ENCODE measurements at places on chromosomes 13 and 19.

DNA sequence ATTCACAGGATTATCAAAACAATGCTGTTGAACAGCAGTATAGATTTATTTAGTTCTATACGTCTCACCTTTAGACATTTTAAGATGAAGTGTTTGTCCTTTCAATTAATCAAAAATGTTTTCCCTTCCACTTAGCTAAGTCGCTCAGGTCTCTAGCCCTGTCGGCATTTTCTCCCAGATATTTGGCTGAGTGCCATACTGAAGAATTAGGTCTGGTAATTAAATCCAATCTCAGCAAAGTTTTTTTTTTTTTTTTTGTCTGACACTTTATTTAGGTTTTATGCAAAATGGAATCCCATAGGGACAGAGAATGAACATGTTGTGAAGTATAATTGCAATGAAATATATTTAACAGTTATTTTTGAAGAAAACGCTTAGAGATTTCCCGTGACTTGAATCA, 44.1 kb downstream of the RFC3 start:
- DNase-seq: no peak

- no peak for DNase-seq
These were observed 19.3 kb downstream of the SAFB start for GRCh38 chr19:5642204-5642603.

GRCh38 chr13:74110053-74110452, 24.2 kb downstream of the KLF12 start:
- DNase-seq: no peak

DNA sequence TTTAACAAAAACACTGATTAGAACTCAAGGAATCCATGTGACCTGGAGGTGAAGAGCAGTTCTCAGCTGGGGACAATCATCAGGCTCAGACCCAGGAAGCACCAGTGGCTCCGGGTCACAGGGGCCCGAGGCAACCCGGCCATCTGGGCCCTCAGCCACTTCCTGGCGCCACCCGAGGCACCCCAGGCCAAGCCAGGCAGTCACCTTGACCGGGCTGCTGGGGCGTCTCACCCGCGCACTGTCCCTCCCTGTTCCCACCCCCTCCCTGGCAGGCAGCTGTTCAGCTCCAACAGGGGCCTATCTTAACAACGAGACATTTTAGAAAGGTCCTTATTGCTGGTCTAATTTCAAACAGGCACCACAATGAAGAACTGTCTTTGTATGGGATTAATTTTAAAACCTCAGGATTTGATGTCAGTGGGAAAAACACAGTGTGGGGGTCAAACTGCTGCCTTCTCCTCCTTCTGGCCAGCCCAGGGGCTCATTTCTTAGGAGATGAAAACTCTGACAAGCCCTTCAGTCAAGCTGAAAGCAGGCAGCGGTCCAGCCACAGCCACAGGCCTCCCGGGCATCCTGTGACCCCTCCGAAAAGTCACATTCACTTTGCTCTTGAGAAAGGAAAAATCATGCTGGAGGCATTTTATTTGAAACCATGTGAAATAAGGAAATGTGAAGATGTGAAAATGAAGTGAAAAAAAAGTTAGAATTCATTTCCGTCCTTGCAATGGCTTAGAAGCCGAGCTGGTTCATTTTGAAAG, 83.3 kb downstream of the KCTD15 start:
- DNase-seq: no peak

GRCh38 chr13:85709072-85709471, 90.1 kb downstream of the SLITRK6 start:
- DNase-seq: no peak

GRCh38 chr19:5189318-5189607, 151.3 kb downstream of the PTPRS start:
- no peak for DNase-seq

DNA sequence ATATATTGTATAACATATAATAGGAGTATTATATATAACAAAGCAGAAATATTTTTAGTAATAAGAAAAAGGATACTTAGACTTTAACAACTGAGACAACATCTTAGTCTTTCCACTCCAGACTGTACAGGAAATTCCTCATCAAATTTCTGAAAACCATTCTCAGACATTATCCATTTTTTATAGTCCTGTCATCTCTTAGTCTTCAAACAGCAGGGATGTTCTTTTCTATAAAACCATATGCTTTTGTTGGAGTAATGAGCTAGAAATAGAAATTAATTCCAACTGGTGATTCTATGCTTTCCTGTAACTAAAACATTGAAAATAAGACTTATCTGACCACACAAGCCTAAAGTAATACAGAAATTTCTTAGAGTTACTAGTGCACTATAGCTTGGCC, 82.2 kb upstream of the CSNK1A1L start:
- DNase-seq: no peak

DNA sequence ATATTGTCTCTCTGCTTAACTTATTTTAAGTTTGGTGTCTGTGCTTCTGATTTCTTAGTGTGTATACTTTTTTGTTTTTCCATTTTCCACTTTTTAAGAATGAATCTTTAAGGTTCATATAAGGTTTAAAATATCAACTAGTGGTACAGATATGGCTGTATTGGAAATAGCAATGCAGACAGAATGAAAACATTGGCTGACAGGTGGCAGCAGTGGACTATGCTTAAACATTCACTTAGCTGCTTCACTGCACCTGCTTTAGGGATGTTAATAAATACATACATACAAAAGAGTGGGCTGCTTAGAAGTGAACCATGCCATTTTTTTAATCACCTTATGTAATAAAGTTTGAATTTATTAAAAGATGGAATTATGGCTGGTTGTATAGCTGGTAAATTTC, 27.3 kb downstream of the TM9SF2 start:
- DNase-seq: no peak

DNA sequence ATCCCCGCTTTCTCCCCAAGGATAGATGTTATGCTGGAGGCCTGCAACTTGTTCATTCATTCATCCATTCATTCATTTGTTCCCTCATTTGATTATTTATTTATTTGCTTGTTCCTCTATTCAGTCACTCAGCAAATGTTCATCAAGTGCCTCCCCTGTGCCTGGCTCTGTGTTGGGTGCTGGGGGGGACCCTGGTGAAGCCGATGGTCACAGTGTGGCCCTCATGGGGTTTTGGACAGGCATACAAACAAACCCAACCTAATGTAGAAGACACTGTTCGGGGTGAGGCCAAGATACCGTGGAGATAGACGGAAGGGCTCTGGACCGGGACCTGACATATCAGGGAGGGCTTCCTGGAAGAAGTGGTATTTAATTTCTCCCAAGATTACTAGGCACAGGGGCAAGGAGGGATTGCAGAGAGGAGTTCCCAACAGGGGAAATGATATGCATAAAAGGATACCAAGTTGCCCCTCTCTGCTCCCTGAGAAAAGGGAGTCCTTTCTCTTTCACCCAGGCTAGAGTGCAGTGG, 58.1 kb downstream of the ZNF536 start:
- no peak for DNase-seq

GRCh38 chr19:48661711-48662090, 11.1 kb downstream of the NTN5 start:
- DNase-seq: no peak

- no peak for DNase-seq
These were observed 20.9 kb upstream of the GAS6 start for GRCh38 chr13:113884821-113885220.

Data from effector CD8-positive, alpha-beta T cell (primary cell).